ENCODE measurements at places on chromosomes 16 and 17.
A peak's percentile ranks its signal among the peaks of the same experiment; 100 is the strongest.

GRCh38 chr17:1588821-1589585, 26.4 kb upstream of the PITPNA start:
- no peak for DNase-seq

- peak; percentile 34 for DNase-seq
These were observed 80.4 kb downstream of the ABCC12 start for GRCh38 chr16:48075398-48075797.

GRCh38 chr16:53453928-53454327, 19.7 kb downstream of the RBL2 start:
- DNase-seq = no peak

DNA sequence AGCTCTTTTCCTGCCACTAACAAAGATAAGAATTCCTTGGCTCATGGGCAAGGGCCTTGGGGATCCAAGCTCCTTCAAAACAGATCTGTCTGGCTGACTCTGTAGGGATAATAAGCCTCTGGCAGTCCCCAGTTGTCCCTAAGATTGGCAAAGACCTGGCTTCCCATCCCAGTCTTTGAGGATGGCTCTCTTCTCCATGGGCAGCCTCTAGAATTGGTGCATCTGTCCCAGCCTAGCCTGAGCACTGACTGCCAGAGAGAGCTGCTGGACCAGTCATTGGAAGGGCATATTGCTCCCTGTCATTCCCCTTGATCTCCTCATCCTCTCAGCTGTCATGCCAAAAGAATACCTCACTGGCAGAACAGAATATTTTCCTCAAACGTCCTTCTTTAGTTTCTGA, 13.2 kb upstream of the CUEDC1 start:
- no peak for DNase-seq

DNA sequence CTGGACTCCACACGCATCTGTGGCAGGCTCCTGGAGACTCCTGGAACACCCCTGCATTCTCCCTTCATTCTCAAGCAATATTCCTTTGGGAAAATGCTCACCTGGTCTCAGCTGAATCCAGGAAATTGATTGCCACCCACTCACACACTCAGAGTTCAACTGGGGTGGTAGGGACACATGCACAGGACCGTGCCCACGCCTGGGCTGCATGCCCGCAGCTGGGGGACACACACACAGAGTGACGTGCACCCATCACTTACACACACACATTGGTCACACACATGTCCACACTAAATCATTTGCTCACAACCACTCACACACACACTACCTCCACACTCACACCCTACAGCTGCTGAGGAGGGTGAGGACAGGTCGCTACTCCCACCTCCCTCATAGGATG, 84.8 kb downstream of the ENGASE start:
- no peak for DNase-seq

GRCh38 chr17:50523208-50523607, 9.3 kb upstream of the EPN3 start:
- DNase-seq = no peak

GRCh38 chr16:50282010-50282538, 15.7 kb downstream of the ADCY7 start:
- DNase-seq = no peak

DNA sequence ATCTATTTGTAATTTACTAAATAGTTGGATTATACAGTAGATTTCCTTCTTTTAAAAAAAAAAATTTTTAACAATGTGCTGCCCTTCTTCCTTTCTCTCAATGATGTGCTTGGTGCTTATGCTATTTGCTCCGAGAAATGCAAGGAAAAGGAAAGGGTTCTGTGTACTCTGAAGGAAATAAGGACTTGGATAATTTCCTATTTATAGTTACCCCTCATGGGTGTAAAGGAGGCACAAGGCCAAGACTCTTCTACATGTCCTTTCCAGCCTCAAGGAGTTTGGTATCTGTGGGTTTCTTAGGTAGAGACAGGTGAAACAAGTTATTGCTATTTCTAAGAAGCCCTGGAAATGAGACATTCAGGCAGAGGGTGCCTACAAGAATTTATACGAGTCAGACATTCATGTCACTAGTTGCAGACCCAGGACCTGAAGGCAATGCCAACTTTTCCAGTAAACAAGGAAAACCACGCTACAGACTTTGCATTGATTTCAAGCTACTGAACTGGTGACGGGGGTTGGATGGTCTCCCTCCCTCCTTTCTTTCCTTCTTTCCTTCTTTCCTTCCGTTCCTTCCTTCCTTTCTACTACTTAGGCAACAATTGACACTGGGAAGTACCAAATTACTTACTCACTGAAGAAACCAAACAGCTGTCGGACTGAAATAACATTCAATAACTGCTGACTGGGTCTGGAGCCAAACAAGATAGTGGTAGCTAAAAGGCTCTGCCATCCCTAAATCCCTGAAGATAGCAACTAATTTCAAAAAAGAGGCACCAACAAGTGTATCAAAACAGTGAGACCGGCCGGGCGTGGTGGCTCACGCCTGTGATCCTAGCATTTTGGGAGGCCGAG, 33.8 kb upstream of the GHDC start:
- DNase-seq = peak; percentile 35

DNA sequence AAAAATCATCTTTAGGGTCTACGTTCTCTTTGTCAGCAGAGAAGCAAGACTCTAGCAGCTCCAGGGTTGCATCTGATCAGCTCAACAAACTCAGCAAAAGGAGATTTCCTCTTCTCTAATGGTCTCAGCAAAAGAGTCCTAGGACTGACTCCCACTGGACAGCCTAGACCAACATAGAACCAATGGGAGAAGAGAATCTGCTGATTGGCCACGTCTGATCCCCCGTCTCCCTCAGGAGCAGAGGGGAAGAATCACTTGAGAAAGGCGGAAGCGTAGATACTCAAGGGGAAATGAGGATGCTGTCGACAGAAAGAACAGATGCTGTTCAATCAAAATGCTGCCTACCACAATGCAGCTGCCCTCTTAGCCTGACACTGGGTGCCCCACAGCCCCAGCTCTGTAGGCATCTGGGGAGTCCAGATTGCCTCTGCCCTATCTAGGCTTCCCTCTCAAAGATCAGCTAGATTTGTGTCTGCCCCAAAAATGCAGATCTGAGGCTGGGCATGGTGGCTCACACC, 31.5 kb upstream of the EMP2 start:
- DNase-seq = no peak

DNA sequence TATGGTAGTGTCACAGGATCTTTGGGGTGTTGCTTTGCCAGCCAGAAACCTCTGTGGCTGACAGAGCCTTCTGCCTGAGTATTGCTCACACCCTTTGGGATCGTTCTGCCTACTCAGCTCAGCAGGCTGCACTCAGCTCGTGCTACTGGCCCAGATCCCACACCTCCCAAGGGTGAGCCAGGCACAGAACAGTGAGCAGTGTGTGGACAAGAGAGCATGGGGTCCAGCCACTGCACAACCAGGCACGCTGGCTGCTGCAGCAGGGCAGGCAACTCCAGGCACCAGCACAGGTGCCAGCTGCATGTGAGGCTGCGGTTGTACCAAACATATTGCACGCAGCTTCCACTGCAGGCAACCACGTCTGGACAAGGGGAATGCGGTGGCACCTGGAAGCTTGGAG, 84.9 kb downstream of the CYB561 start:
- no peak for DNase-seq

- no peak for DNase-seq
These were observed 380.3 kb upstream of the MAF start for GRCh38 chr16:79980650-79981521.

DNA sequence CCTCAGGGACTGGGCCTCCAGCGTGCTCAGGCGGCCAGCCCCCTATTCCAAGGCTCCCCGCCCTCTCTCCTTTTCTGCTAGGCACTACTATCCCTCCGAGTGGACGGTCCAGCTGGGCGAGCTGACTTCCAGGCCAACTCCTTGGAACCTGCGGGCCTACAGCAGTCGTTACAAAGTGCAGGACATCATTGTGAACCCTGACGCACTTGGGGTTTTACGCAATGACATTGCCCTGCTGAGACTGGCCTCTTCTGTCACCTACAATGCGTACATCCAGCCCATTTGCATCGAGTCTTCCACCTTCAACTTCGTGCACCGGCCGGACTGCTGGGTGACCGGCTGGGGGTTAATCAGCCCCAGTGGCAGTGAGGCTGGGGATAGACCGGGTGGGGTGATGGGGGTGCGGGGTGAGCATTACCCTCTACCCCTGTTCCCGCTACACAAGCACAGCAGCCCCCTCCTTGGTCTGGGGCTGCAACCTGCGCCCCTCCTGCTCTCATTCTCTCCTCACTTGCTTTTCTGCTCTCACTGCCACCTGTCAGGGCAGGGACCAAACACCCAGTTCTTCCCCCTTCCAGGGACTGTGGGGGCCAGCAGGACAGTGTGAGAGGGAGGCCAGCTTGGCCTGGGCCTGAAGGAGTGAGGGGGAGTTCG, 1.1 kb downstream of the PRSS41 start:
- no peak for DNase-seq

DNA sequence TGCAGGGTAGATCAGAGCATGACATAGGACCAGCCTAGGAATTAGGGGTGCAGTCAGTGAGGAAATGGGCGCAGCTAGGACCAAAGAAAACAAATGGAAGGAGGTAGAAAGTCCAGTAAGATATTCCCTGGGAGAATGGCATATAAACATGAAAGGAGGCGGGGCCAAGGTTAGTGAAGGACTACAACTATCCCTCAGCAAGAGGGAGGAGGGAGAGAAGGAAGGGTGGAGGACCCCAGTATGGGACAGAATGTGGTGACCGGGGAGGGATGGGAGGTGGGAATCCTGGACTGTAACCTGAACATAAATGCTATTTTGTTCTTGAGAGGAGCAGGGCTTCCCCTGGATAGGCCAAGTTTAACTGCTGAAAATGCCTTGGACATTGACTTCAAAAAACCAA, 22.8 kb downstream of the ITGB3 start:
- DNase-seq = no peak

GRCh38 chr17:64356776-64357175, 33.9 kb downstream of the PECAM1 start:
- no peak for DNase-seq

DNA sequence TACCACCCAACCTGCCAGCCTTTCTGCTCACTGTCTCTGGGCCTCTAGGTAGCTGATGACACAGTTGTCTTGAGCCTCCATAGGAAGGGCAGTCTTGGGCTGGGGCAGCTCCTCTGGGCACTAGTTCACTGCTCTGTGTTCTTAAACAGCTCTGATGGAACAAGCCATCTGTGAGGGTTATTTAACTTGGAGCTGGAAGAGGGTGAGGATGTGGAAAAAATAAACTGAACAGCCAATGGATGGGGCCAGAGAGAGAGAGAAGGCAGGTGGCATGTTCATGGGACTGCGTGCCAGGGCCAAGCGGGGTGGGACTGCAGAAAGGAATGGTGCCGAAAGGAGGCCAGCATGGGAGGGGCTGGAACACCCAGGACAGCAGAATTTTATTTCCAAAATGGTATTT, 52.6 kb downstream of the HIC1 start:
- DNase-seq = no peak

GRCh38 chr17:45703806-45704205, 80.3 kb upstream of the CRHR1 start:
- no peak for DNase-seq

DNA sequence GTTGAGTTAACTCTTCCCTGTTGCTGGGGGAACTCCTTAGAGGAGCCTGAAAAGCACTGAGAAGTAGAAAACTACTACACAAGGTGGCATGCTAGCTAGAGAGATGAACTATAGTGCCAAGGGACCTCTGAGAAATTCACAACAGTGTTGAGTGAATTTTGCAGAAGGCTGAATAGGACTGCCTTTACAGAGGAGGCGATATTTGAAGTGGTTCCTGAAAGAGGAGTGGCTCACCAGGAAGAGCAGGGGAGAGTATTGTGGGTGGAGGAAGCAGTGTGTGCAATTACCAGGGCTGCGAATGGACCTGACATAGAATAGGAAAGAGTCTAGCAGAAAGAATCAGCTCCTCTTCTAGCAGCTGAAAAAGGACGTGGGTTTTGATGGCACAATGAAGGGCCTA, 66.4 kb downstream of the CDK5R1 start:
- DNase-seq = no peak

GRCh38 chr16:70578035-70578434, 54.4 kb downstream of the SF3B3 start:
- DNase-seq = no peak

- peak; percentile 20 for DNase-seq
These were observed 763 bp downstream of the ZKSCAN2 start for GRCh38 chr16:25256695-25257469.

GRCh38 chr17:27664606-27664965, 33.6 kb downstream of the LGALS9 start:
- DNase-seq = no peak

DNA sequence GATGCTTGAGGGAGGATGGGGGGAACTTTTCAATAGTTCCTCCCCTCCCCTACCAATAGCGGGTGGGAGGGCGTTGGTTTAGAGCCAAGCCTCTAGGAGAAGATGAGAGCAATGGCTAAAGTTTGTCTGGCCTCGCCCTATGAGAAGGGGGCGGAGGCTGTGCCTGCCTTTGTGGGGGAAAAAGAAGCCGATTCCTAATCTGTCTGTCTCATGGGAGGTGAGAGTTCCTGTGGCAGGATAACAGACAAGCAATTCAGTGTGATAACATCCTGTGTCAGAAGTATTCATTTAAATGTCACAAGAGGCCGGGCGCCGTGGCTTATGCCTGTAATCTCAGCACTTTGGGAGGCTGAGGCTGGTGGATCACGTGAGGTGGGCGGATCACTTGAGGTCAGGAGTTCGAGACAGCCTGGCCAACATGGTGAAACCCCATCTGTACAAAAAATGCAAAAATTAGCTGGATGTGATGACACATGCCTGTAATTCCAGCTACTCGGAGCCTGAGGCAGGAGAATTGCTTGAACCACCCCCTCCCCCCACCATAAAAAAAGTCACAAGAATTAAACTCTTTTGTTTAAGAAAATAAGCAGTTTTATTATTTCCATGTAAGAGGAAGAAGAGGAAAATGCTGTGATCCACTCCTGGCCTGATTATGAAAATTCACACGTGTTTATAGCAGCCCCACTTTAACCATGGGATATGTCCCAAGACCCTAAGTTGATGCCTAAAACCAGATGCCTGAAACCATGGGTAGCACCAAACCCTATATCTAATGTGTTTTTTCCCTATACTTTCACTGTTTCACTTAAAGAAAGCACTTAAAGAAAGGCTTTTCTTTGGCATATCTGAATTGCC, 1.7 kb downstream of the SLFN5 start:
- peak; percentile 65 for DNase-seq

- DNase-seq = no peak
These were observed 771 bp upstream of the OVCA2 start for GRCh38 chr17:2040942-2041560.

- DNase-seq = no peak
These were observed 824 bp upstream of the PSME3 start for GRCh38 chr17:42832213-42832933.

Data from AG08396 (cell line).